ENCODE measurements at places on chromosomes 5 and 9.

GRCh38 chr9:130150779-130151382 is 21.3 kb upstream of the NCS1 start:
- DNase-seq: no peak

DNA sequence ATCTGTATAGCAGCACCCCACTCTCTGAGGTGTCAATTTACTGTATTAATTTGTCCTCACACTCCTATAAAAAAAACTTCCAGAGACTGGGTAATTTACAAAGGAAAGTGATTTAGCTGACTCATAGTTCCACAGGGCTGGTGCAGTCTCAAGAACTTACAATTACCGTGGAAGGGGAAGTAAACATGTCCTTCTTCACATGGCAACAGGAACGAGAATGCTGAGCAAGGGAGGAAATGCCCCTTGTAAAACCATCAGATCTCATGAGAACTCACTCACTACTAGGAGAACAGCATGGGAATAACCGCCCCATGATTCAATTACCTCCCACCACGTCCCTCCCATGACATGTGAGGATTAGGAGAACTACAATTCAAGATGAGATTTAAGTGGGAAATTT is 602.6 kb downstream of the MTRR start:
- no peak for DNase-seq

- peak; percentile 98 for DNase-seq
These were observed at the start of gene ATG10 for GRCh38 chr5:81971712-81972491. Gene ATG10, plus strand, starts transcription at chr5:81972023. Its CDS starts 15,548 bp downstream, at chr5:81987571.

DNA sequence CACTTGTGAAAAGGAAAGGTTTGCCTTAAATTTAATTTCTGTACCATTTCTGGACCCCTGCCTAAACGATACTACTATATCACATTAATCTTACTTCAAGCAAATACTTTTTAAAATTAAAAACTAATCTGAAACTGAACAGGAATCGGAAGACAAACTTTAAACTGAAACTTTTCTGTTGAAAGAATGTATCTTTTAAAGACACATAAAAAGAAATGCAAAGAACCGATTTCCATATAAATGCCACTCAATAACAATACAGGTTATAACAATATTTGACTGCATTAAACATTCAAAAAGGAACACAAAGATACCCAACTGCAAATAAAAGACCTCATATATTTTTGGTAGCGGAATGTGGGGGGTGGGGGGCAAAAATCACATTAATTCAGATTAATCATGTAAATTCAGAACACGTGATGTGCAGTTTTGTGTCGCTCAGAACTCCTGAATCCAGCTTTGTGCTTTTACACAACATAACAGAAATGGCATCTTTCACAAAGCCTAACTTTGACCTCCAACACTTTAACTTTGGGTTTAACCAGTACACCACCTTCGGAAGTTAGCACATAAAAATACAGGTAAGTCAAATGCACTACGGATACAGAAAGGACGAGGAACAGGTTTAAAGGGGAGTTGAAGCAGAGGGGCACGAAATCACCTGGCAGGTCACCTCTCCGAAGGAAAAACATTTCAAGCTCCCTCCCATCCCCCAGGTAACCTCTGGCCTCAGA is 925 bp downstream of the LIFR start:
- DNase-seq: no peak

DNA sequence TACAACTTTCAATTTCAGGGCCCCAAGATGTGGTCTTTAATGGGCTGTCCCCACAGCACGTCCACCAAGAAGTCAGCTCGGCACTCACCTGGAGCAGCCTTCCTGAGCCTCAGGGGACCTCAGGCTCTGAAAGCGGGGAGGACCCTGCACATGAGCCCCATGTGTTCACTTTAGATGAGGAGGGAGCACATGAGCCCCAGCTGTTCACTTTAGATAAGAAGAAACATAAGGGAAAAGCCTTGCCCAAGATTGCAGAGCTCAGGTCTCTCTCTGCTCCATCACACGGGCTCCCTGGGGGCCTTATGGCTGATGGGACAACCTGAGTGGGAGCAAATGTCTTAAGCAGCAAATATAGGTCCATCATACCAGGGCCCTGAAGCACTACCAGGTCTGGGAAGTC is 56.4 kb downstream of the NIPSNAP3B start:
- DNase-seq: no peak

- peak; percentile 45 for DNase-seq
These were observed 14.6 kb downstream of the NREP start for GRCh38 chr5:111742177-111742994.

GRCh38 chr5:107764976-107765804 is 94.5 kb upstream of the EFNA5 start:
- no peak for DNase-seq

DNA sequence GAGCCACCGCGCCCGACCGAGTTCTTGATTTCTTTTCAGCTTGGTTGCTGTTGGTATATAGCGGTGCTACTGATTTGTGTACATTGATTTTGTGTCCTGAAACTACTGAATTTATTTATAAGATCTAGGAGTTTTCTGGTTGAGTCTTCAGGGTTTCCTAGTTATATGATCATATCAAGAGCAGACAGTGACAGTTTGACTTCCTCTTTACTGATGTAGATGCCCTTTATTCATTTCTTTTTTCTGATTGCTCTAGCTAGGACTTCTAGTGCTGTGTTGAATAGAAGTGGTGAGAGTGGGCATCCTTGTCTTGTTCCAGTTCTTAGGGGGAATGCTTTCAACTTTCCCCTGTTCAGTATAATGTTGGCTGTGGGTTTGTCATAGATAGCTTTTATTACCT is 17.4 kb upstream of the LRRC19 start:
- DNase-seq: no peak

GRCh38 chr5:96293966-96294883 is 138.8 kb downstream of the PCSK1 start:
- no peak for DNase-seq

- DNase-seq: no peak
These were observed 21.3 kb upstream of the EBF1 start for GRCh38 chr5:159121061-159121460.

DNA sequence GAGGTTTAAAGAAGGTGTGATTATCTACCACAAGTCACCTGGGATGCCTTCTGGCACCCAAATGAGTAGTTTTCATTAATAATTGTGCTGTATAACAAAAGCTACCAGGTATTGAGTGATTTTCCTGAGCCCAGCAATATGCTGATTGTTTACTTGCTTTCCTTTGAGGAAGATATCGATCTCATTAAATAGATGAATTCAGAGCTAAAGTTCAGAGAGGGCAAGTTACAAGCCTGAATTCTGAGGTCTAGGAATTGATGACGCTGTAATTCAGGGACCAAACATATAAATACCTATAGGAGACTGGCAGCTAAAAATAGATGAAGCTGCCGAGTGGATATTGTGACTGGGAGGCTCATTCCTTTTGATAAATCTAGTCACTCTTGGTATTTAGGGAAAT is 1.1 kb downstream of the ERCC6L2 start:
- DNase-seq: no peak

- DNase-seq: no peak
These were observed 29.1 kb downstream of the TRIO start for GRCh38 chr5:14172149-14172795.

DNA sequence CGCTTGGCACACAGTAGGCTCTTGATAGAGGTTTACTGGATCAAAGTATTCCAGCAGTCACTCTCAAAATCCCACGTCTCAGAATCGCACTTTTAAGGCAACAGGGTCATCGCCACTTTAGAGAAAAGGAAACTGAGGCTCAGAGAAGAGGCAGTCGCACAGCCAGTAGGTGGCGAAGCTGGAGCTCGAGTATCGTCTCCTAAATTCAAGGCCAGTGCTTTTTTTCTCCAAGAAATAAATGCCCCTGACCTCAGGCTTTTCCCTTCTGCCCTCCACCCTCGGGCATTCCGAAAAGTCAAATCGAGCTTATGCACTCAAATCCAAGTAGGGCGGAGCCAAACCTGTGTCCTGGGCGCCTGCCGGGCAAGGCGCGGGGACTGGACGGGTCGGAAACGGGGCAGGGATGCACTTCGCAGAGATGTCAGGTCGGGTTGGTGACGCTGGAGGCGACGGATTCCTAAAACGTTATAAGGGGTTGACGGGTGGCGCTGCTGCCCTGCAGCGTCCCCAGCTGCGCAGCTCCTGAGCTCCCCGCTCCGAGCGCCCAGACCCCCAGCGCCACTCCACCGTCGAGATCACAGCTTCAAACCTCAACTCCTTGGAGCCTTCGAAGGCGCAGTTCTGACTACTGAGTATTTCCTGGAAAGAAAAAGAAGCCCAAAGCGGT is 4.7 kb upstream of the FOXB2 start:
- DNase-seq: peak; percentile 27

DNA sequence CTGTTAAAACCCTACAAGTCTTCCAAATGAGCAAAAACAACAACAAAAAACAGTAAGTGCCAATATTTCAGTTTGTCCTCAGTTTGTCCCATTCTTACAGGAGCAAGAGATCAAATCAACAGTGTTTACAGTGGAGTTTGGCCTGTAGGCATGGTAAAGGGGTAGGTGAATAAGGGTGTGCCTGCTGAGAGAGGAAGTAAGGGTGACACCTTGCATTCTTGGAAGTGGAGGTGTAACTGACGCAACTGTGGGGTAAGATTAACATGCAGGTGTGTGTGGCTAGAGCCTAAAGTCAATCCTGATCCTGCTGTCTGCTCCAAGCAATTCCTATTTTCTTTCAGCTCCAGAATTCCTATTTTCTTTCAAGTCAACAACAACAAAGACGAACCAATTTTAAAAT is 43.4 kb downstream of the PFDN1 start:
- no peak for DNase-seq

- peak; percentile 55 for DNase-seq
These were observed 83.4 kb downstream of the SH3PXD2B start for GRCh38 chr5:172370648-172371545.

DNA sequence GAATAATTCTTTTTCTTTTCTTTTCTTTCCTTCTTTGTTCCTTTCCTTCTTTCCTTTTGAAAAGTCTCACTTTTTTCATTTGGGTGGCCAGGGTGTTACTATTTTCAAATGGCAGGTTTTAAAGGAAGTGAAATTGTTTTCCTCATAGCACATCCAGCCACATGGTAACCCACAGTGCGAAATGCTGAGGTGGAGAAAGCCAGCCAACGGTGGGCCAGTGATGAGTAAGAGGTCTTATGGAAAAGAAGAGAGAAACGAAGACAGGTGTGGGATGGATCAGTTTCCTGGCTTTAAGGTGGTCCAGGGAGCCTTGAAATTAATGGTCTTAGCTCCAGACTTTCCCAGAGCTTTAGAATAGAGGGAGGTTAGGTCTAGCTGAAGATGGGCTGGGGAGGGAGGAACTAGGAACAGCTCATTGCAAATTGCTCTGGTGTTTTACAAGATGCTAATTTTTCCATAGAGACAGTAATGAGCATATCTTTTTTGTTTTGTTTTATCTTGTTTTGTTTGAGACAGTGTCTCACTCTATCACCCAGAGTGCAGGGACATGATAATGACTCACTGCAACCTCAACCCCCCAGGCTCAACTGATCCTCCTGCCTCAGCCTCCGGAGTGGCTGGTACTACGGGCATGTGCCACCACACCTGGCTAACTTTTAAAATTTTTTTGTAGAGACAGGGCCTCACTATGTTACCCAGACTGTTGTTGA is 17.8 kb downstream of the ITK start:
- no peak for DNase-seq

GRCh38 chr9:113449376-113449775 is 14.2 kb upstream of the RGS3 start:
- DNase-seq: peak; percentile 1

DNA sequence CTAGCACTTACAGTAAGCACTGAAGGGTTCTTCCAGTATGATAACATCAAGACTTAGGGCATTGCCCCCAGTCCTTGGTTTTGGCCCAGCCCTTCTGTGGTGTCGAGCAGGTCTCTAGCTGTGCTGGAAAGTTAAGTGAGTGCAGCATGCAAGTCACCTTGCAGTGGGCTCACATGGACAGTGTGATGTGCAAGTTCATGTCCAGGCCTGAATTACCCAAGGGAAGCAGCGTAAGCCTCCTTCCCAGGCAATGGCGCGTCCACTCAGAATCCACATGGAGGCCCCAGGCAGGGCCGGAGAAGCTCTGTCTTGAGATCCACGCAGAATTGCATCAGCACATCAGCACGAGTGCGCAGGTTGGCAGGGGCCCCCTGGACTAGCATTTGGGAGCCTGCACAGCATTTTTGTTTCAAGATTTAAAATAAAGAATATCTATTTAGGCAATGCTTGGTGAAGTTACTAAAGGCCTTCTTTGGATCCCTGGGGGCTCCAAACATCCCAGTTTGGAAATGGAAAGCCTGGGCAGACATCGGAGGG is 108.4 kb upstream of the ALDH1B1 start:
- no peak for DNase-seq

- peak; percentile 16 for DNase-seq
These were observed 302.6 kb upstream of the TAS2R1 start for GRCh38 chr5:9932770-9933169.

GRCh38 chr9:5453673-5454072 is 3.3 kb downstream of the CD274 start:
- no peak for DNase-seq

GRCh38 chr5:161261668-161262323 is 284.7 kb downstream of the GABRB2 start:
- no peak for DNase-seq

DNA sequence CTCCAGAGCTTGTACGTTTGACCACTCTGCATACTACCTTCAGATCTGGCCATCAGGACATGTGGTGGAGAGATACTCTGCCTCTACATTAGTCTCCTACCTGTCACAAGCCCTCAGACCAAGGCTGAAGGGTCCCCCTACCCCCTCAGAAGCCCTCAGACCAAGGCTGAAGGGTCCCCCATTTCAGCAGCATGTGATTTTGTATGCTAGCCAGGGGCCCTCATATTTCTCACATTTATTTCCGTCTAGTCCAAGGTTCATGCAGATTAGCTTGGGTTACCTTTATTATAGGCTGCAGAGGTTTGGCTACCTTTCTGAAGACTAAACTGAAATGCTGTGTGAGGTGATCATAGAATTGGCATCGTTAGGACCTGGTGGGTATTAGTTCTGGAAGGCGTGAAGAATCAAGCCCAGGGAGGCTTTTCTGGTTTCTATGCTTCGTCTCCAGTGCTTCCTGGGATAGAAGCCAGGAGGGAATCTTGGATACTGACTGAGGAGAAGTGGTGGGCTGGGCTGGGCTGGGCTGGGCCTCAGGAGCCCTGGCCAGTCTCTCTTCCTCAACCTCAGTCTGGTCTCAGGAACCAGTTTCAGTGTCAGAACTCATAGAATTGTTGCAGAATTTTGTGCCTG is 2.8 kb downstream of the SMIM32 start:
- DNase-seq: no peak

DNA sequence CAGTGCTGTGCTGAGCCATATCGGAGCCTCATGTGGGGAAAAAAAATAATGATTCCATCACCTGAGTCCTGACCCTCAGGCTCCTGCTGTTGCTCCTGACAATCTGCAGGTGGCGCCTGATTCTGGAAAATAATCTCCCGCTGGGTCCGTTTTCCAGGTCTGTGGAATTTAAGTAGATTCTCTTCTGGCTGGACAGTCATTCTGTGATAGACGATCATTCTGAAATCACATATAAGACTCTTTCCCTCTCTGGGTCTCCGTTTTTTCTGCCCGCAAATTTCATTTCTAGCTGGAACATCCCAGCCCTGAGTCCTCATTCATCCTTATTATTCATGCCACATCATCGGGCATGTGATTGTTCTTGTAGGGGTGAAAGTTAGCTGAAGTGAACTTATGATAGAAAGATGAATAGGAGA is 22.1 kb upstream of the STXBP1 start:
- peak; percentile 72 for DNase-seq
